Activated CD4-positive, alpha-beta T cell treated with anti-CD3 and anti-CD28 coated beads, Interleukin-2, amount 50 U/mL, for 24 hours (primary cell): ENCODE measurements at places on chromosomes 2 and 18.

DNA sequence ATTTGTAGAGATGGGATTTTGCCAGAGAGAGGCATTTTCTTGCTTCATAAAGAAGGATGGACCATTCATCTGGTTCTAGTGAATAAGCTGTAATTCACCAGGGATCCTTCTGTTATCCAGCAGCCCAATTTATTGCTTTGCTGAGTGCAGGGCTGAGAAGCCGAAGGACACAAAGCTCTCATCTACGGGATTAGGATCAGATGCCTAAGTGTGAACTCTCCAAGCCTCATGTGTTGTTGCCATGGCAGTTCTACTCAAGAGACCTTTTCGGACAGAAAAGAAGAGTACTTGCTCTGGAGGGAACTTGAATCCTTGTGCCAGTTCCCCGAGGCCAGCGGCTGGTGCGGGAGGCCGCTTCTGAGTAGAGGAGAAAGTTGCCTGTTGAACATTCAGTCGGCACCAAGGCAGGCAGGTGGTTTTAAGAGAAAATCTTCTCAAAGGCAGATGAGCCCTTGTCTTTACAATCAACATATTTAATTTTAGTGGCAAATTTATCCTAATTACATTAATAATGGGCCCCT lies 38.4 kb upstream of the MBP start:
- no peak for DNase-seq

- DNase-seq = no peak
Measured at GRCh38 chr2:139992711-139993345, 1212.6 kb upstream of the NXPH2 start.

DNA sequence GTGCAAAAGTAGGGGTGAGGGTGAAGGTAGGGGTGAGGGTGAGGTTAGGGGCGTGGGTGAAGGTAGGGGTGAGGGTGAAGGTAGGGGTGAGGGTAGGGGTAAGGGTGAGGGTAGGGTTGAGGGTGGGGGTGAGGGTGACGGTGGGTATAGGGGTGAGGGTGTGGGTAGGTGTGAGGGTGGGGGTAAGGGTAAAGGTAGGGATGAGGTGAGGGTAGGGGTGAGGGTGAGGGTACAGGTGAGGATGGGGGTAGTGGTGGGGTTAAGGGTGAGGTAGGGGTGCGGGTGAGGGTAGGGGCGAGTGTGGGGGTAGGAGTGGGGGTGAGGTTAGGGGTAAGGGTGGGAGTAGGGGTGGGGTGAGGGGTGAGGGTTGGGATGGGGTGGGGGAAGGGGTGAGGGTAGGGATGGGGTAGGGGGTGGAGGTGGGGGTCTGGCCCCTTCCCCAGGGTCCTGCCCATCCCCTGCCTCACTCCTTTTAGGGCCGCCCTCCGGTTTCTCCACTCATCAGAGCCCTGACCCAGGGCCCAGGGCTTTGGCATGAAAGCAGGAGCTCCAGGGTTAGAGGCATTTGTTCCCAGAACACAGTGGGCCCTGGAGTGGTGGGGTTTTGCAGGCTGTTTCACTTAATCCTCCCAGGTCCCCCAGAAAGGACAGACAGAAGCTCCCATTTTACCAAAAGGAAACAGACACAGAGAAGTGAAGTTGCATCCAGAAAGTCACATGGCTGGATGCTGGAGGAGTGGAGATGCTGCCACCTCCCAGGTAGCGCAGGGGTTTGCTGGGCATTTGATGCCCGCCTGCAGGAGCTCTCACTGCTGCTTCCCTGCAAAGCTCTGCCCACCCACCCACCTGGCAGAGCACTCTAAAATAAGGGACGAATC lies 26.9 kb downstream of the SNORC start:
- DNase-seq = no peak

GRCh38 chr2:120343100-120343432 lies 2.9 kb upstream of the INHBB start:
- DNase-seq = no peak

DNA sequence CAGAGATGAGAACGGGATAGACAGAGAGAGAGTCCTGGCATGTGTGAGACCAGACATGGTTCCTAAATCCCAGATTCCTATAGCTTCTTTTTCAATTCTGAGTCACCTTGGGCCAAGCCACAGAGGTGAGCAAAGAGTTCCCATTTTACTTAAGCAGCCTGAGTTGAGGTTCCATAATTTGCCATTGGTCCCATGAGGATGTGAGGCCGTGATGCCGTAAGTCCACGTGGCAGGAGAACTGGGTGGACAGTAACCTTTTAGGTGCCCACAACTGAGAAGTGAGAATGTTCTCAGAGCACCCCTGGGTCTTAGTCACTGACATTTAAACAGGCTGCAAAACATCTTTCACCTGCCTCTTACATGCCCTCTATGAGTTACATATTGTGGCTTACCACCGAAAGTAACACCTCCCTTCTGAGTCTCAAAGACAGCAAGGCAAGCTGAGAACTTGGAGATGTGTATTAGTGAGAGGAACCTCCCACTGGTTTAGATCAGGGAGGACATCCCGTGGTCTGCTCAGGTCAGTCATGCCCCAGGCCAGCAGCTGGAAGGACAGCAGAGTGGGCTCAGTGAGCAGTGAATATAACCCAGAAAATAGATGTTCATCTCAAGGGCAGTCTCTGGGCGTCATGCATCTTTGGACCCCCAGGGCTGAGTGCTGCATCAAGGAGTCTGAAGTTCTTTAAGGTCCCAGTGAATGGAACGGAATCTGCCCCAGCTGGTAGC lies 127.9 kb upstream of the LGALSL start:
- peak; percentile 71 for DNase-seq
